ENCODE measurements at places on chromosomes 5 and 9.

- no peak for DNase-seq
Observed at GRCh38 chr5:126195410-126196100, 227.7 kb upstream of the GRAMD2B start.

DNA sequence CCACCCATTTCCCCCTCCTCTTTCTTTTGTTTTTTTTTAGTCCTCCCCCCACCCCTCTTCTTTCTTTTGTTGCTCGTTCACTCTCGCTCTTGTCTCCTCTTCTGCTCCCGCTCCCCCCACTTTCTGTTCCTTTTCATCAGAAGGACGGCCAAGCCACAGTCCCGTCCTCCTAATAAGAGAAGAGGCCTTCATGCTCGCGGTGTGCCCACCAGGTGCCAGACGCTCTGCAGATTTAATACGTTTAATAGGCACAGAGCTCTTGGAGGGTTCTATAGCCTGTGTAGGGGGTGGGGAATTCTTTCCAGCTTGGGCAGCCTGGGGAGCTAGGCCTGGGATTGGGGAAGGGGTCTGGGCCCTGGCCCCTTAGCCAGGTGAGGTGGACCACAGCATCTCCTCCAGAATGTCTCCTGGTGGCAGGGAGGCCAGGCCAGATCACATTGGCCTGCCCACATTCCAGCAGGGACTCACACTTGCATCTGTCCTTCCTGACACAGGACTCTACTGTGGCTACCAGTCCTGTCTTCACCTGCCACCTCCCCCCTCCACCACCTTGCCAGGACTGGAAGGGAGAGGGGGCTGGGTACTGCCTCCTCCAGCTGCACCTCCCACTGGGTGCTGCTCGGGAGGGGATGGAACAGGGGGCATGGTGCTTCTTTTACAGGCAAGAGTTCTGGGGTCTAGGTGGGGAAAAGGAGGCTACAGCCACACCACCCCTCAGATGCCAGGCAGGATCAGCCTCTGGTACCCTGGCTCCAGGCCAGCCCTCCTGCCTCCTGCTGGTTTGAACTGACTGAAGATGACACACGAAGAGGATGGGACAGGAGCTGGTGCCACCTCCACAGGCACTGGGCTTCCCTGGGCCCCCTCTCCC is 6.1 kb upstream of the BARX1 start:
- DNase-seq: no peak

DNA sequence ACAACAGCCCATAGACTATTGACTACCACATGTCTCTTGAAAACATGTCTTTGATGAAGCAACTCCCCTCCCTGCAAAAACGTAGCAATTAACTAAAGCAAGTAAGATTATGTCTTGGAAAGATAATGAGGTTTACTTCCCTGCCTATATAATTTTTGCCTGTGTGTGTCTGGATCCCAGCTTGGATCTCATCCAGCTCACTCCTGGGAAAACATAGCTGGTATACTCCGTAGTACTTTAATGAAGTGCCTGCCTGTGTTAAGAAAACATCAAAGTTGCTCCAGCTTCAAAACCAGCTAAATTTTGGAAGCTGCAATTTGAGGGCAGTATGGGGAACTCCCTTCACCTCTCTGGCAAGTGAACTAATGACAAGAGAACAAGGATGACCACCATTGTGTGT is 182.6 kb upstream of the C9orf72 start:
- no peak for DNase-seq

DNA sequence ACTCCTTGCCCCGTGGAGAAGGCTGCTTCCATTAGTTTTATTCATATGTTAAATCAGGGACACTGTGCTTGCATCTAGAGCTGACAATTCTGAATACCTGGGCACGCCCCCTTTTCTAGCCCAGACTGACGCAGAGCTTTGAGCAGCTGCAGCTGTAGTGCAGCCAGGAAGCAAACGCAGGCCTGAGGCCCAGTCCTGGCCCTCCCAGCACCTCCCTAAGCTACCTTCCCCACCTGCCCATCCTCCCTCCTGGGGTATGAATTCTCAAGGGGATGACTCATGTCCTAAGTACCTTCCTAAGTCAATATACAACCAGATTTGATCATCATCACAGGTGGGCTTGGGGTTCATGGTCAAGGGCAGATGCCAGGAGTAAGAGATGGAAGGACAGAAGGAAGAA is 3.5 kb downstream of the PHF19 start:
- no peak for DNase-seq

DNA sequence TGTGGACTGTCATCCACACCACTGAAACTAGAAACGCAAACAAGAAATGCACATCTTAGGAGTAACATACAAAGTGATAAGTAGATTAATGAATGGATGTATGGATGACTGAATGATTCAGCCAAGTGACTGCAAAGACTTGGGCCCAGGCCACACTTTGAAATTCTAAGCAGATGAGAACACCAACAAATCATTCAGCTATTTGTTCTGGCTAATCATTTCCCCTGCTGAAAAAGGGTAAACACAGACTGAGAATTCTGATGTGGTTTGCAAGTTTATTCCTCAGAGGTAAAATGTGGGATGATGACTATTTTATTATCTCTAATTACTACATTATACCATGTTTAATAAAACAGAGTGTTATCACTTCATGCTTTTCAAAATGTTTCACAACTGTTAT is 163.2 kb upstream of the ADAMTS16 start:
- no peak for DNase-seq

GRCh38 chr9:792331-793260 is 48.9 kb upstream of the DMRT1 start:
- no peak for DNase-seq

- DNase-seq: no peak
Observed at GRCh38 chr9:29144476-29144875, 1571.2 kb upstream of the C9orf72 start.

GRCh38 chr5:157469687-157470086 is 9.7 kb downstream of the NIPAL4 start:
- no peak for DNase-seq

DNA sequence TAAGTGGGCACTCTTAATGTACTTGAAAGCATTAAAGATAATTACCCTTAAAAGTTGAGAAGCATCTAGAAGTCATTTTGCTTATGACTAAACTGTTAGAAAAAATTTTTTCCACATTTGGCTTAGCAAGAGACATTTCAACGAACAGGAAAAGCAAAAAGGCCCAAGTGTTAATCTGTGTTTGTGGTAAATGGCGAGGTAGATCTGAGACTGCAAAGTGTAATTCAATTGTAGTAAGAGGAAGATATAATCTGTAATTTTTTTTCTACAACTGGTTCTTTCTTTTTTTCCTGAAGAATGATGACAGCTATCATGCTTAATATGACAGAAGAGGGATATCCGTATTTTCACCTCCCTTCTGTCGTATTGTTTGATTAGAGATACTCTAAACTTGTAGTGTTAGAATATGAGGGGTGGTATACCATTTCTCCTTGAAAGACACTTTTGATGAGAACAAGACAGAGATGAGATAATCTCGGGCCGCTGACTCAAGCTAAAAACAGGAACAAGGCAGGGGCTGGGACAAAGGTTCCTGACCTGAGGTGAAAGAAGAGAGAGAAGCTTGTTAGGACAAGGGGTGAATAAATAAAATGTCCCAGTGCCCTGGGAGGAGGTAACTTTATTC is 459.3 kb upstream of the ZNF608 start:
- no peak for DNase-seq

DNA sequence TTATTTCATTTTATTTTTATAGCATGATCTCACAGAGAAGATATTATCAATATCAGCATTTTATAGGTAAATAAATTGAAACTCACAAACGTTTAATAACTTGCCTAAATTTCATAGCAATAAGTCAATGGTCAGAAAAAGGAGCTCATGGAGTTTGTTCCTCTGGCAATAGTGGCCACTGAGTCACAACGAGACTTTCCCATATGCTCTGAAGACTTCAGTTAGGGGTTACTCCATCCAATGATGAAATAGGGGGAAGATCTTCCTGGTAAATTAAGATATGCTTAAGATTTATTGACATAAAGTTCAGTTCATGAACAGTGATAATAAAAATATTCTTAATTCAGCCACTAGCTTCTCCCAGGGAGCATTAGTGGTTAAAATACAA is 43.5 kb upstream of the HTR4 start:
- no peak for DNase-seq

DNA sequence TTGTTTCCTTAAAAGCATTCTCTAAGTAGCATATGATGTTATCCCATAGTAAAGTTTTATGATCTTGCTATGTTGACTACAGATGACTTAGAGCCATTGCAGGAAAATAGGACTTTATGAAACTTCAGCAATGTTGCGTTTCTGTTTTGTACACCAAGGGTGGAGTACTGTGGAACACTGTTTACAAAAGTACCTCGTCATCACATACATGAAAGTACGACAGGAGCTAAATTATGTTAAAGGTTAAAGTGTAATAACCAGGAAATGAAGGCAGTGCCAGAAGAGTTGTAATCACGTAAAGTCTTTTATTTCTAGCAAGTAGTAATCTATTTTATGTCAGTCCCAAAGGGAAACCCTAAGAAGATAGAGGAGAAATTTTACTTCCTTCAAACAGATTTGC is 50.9 kb downstream of the C9orf85 start:
- DNase-seq: no peak

GRCh38 chr5:150327139-150327538 is 24.4 kb upstream of the ARSI start:
- DNase-seq: no peak

- no peak for DNase-seq
Observed at GRCh38 chr5:38921174-38921573, 75.4 kb downstream of the OSMR start.

DNA sequence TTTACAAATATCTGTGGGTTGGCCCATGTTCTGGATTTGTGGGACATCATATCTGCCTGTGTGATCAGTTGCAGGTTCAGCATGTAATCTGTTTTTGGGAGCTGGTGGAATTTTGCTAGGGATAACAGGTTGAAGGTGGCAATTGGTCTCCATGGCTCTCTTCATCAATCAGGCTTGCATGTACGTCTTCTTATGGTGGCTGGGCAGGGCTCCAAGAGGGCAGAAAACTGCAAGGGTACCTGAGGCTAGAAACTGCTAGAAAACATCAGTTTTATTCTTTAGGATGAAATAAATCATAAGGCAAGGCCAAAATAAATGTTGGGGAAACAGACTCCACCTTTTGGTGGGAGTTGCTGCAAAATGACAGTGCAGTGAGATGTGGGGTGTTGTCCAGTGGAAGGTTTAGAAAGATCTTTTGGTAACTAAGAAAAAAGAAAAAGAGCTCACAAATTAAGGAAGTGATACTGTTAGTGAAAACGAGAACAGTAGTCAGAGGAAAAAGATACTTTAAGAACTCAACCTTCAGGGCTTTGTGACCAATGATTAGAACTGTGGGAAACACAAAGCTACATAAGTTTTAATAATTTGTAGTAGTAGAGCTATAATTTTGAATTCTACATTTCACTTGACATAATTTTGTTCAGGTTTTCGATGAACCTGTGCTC is 300.7 kb upstream of the IZUMO3 start:
- DNase-seq: no peak

DNA sequence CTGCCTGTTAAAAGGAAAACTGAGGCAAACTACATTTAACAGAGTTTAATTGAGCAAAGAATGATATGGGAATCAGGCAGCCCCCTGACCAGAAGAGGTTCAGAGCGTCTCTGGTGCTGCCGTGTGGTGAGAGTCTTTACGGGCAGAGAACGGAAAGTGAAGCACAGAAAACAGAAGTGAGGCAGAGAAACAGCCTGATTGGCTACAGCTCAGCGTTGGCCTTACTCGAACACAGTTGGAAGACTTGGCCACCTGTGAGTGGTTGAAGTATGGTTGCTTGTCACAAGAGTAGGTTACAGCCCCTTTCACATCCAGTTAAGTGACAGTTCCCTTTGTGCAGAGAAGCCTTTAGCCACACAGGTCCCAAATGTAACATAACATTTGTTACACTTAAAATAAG is 16.9 kb upstream of the FBP1 start:
- DNase-seq: peak; percentile 89

DNA sequence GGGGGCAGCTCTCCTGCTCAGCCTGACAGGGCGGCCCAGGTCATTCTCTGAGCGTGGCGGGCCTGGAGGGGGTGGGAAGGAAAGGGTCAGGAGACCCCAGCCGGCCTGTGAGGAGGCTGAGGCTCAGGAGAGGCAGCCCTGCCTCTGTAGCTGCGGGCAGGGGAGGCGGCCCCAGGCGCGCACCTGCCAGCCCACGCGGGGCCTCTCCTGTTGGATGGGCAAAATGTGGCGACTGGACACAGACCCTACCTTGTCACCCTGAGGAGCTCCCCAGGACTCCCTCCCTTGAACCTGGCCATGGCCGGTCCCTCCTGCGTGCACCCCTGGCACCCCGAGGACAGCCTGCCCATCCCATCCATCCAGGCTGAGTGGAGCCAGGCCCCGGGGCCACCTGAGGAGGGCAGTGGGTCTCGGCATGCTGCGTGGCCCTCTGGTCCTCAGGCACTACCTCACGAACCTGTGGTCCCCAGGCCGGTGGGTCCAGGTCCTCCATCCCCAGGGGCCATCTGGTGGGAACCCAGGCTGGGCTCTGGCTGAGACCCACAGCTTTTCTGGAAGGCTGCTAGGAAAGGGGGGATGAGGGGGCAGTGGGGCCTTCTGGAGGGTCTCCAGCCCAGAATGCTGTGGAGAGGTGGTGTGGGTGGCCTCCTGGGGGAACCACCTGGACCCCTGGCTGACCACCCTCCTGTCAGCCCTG is 15.1 kb upstream of the NRARP start:
- no peak for DNase-seq

- no peak for DNase-seq
Observed at GRCh38 chr5:139686706-139687441, 38.7 kb downstream of the CXXC5 start.

DNA sequence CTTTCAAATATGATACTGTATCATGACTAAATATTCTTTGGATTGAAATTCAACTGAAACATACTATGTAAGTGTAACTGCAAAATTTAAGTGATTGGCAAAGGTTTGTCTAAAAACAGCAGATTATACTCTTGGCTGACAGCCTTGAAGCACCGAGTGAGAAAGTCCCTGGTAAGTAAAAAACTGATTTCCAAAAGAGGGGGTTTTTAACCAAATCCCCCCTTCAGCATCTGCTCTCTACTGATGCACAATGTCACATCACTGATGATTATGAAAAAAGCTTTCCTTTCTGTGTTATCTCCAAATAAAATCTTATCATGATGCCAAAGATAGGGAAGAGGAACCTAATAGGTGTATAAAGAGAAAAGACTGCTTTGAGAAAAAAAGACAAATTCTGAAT is 141.0 kb downstream of the MEF2C start:
- DNase-seq: no peak

DNA sequence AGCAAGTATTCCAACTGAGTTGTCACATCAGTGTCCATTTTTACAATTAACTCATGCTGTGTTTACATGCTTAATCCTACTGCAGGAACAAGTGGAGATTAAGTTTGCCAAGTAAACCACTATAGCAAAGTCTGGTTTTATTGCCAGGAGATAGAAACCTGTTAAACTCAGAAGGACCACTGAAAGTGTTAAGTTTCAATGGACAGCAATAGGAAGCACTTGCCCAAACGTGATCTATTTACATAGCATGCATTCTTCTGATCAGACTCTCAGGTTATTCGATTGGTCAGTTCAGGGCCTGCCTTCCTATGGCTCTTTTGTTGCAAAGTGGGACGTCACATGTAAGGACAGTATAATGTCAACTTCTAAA is 28.0 kb upstream of the IFNK start:
- no peak for DNase-seq

- DNase-seq: no peak
Observed at GRCh38 chr9:32045513-32045912, 338.9 kb upstream of the ACO1 start.
